ENCODE measurements at places on chromosomes 3 and 15.

- peak; percentile 16 for DNase-seq
Observed at GRCh38 chr3:119311081-119311925, 17.1 kb downstream of the ARHGAP31 start.

GRCh38 chr15:69958496-69959084 is 139.1 kb downstream of the TLE3 start:
- DNase-seq, result no peak

DNA sequence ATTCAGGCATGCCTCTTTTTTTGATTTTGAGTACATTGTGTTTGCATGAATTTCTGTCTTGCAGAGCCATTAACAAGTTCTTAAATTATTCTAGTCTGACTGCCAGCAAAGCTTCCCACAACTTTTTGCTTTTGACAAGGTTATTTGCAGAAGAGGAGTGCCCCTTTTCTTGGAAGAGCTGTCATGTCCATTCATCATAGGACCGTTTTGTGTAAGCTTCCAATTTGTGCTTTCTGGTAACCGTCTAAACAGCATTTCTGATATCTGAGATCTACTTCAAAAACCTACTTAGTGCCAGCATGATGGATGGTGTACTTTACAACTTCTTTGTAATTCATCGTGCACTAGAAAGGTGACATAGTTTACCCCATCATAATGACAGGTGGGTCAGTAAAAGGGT is 379.7 kb downstream of the NAALADL2 start:
- DNase-seq, result no peak

GRCh38 chr15:96353930-96354730 is 23.6 kb downstream of the NR2F2 start:
- DNase-seq, result no peak

- peak; percentile 71 for DNase-seq
Observed at GRCh38 chr15:28086175-28086703, 12.9 kb downstream of the OCA2 start.
